Tibial nerve (tissue), 4 donors: ENCODE measurements at places on chromosomes 3 and 15. TPM values are rescaled to one million over a fixed set of nuclear protein-coding genes. Genes with fewer than 3 reads are reported as not detected.

DNA sequence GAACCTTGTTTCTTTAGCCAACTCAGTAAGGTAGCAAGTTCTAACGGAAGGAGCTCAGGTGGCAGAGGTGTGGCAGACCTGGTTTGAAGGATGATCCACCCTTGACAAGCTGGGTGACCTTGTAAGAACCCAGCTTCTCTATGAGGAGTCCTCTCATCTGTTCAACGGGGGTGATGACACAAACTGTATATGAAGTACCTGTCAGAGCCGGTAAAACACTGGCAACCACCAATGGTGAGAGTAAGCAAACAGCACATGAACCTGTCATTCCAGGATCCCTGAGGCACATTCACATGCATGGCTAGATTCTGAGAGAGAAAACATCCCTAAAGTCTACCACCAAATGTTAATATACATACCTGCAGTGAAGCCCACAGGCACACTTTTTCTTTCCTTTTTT is 2.4 kb downstream of the SCAP start:
- no peaks in the 10 kb centered on the region for H3K36me3 ChIP-seq
- H3K27ac ChIP-seq: no peak overlapping the region
- peaks cover 17% of the 10 kb centered on the region for H3K4me1 ChIP-seq
- no peak overlapping the region for H3K4me3 ChIP-seq
- no peaks in the 10 kb centered on the region for H3K27me3 ChIP-seq

- no peaks in the 10 kb centered on the region for H3K27me3 ChIP-seq
- no peaks in the 10 kb centered on the region for H3K36me3 ChIP-seq
- DNase-seq: no peak
- no peak overlapping the region for H3K4me3 ChIP-seq
Observed at GRCh38 chr3:149621218-149622005, 36.4 kb downstream of the WWTR1 start.

- H3K27ac ChIP-seq: peak overlapping the region; percentile 40
- H3K27me3 ChIP-seq: no peaks in the 10 kb centered on the region
- peaks cover 34% of the 10 kb centered on the region for H3K36me3 ChIP-seq
- no peaks in the 10 kb centered on the region for H3K4me1 ChIP-seq
- no peak overlapping the region for H3K4me3 ChIP-seq
- peak; percentile 27 for DNase-seq
Observed at GRCh38 chr15:72358650-72359171, 17.1 kb downstream of the HEXA start.

DNA sequence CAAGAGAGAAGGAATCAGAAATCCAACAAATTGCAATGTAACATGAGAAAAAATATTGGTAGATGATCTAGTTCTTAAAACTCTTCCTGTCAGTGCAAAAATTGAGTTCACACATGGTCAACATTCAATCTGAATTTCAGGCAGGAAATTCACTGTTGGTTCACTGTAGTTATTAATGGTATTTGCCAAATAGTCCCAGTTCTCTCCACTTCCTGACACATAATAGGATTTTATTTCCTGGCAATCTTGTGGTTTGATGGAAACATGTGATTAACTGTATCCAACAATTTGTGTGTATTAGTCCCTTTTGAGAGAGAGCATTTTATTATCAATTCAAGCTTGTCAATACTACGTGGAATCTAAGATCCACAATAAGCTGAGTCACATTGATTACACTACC is 1103.1 kb downstream of the ROBO2 start:
- no peaks in the 10 kb centered on the region for H3K36me3 ChIP-seq
- H3K4me1 ChIP-seq: no peaks in the 10 kb centered on the region
- no peak overlapping the region for H3K4me3 ChIP-seq
- H3K27ac ChIP-seq: no peak overlapping the region

DNA sequence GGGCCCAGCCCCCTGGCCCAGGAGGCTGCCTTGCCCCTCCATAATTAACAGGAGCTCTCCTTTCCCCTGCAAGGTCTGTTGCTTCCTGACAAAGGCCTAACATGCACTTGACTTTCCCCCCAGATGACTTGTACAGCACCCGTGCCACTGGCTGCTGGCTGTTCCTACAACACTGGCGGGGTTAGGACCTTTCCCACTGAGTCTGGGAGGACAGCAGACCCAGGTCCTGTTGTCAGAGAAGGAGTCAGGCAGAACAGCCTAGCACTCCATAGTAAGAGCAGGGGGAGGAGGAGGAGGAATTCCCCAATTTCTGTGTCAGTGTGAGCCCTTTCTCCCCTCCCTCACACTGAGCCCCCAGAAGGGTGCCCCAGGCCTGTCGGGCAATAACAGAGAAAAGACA is 99.2 kb downstream of the CORO2B start:
- H3K36me3 ChIP-seq: no peaks in the 10 kb centered on the region
- no peak for DNase-seq
- no peaks in the 10 kb centered on the region for H3K27me3 ChIP-seq
- H3K27ac ChIP-seq: no peak overlapping the region
- H3K4me3 ChIP-seq: no peak overlapping the region
- H3K4me1 ChIP-seq: no peaks in the 10 kb centered on the region

- no peaks in the 10 kb centered on the region for H3K4me1 ChIP-seq
- H3K4me3 ChIP-seq: no peak overlapping the region
- no peaks in the 10 kb centered on the region for H3K27me3 ChIP-seq
- no peak overlapping the region for H3K27ac ChIP-seq
- H3K36me3 ChIP-seq: peaks cover 48% of the 10 kb centered on the region
Observed at GRCh38 chr15:55829826-55830225, 86.9 kb upstream of the PRTG start.

GRCh38 chr15:96043591-96044171 is 286.8 kb upstream of the NR2F2 start:
- H3K4me1 ChIP-seq: no peaks in the 10 kb centered on the region
- DNase-seq: no peak
- H3K27me3 ChIP-seq: no peaks in the 10 kb centered on the region
- no peaks in the 10 kb centered on the region for H3K36me3 ChIP-seq

- peak overlapping the region; percentile 38 for H3K27ac ChIP-seq
- H3K4me1 ChIP-seq: no peaks in the 10 kb centered on the region
- H3K27me3 ChIP-seq: no peaks in the 10 kb centered on the region
- peak overlapping the region; percentile 4 for H3K4me3 ChIP-seq
- DNase-seq: no peak
- H3K36me3 ChIP-seq: no peaks in the 10 kb centered on the region
Observed at GRCh38 chr3:116423374-116423773, 21.9 kb downstream of the LSAMP start.

- H3K27me3 ChIP-seq: no peaks in the 10 kb centered on the region
- H3K4me3 ChIP-seq: no peak overlapping the region
- H3K27ac ChIP-seq: peak overlapping the region; percentile 42
- H3K4me1 ChIP-seq: no peaks in the 10 kb centered on the region
- no peaks in the 10 kb centered on the region for H3K36me3 ChIP-seq
Observed at GRCh38 chr3:186534113-186534669, 10.0 kb downstream of the CRYGS start.

- H3K27ac ChIP-seq: no peak overlapping the region
- no peaks in the 10 kb centered on the region for H3K27me3 ChIP-seq
- no peak for DNase-seq
- no peaks in the 10 kb centered on the region for H3K36me3 ChIP-seq
Observed at GRCh38 chr3:13301286-13301987, 118.7 kb downstream of the NUP210 start.

GRCh38 chr3:74640211-74640610 is 25.8 kb upstream of the CNTN3 start:
- H3K27me3 ChIP-seq: no peaks in the 10 kb centered on the region
- no peaks in the 10 kb centered on the region for H3K36me3 ChIP-seq
- H3K4me3 ChIP-seq: no peak overlapping the region
- no peaks in the 10 kb centered on the region for H3K4me1 ChIP-seq

DNA sequence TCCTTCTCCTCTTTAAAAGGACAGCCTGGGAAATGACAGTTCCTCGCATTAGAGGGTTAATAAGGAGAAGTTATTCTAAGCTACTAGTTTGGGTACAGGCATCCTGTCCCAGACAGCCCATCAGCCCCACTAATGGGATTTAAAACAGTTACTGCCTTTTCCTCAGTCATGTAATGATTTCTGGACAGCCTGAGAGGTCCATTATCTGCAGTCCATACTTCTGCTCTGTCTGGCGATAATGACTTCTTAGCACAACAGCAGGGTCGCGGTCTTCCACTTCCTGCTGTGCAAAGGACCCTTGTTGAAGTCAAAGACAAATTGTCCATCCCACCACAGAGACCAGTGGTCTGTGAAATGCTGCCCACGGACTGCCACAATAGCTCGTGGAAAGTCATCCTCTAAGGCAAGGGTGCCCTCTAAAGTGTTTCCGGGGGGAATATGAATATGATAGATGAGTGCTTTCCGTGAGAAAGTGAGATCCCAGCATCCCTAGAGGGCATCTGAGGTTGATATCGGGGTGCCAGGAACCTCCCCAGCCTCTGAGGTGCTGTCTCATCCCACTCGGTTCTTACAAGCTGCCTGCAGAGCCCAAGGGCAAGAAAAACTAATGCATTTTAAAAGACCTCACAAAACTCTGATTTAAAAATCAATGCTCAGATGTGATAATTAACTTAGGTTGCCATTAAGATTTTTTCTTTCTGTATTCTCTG is 100.7 kb downstream of the SHOX2 start:
- no peaks in the 10 kb centered on the region for H3K36me3 ChIP-seq
- no peaks in the 10 kb centered on the region for H3K4me1 ChIP-seq
- H3K27me3 ChIP-seq: no peaks in the 10 kb centered on the region
- no peak overlapping the region for H3K27ac ChIP-seq

DNA sequence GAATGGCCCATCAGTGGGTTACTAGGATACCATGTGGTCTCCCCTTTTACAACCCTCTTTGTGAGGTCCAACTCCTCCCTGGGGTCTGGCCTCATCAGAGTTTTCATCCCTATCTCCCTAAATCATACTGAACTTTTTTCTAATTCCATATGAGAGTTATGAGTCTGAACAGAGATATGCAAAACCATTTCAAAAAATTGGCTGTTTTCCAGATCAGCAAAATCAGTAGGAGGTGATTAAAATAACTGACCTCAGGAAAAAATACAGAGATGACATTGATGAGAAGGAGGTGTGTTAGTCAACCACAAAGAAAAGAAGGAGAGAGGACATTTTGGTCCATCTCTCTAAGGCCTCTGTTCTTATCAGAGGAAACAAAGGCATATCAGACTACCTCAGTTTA is 200.8 kb upstream of the CFAP20DC start:
- H3K27ac ChIP-seq: no peak overlapping the region
- H3K36me3 ChIP-seq: no peaks in the 10 kb centered on the region
- H3K27me3 ChIP-seq: no peaks in the 10 kb centered on the region
- no peak for DNase-seq

DNA sequence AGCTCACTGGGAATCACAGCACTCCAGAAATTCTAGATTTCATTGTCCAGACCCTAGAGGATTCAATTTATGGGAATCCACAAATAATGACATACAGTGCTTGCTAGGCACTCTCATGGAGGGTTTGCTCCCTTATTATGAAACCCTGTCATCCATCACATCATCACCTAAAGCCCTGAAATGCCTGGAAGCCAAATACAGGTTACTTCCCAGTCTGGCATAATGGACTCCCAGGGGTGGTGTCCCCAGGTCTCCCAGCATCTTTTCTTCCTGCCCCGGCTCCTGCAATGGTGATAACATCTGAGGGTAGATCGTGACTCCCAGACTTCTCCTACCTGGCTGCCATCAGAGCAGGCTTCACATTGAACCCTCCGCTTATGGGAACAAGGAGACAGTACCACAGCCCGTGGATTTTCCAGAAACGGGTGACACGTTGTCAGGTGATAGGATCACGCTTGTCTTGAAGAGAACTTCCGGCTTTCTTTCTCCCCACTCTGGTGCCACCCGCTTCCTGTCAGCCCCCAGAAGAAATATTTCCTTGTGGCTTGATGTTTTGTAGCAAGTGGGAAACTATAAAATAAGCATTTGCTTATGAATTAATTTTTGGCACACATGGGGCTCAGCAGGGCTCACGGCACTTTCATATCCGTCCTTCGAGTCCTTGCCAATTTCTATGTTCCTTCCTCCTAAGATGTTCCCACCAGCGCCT is 238.7 kb upstream of the BHLHE40 start:
- DNase-seq: no peak
- H3K4me3 ChIP-seq: no peak overlapping the region
- H3K4me1 ChIP-seq: no peaks in the 10 kb centered on the region
- peak overlapping the region; percentile 85 for H3K27ac ChIP-seq

- H3K27ac ChIP-seq: peak overlapping the region; percentile 78
- no peak for DNase-seq
- H3K27me3 ChIP-seq: no peaks in the 10 kb centered on the region
- H3K4me3 ChIP-seq: no peak overlapping the region
- H3K36me3 ChIP-seq: no peaks in the 10 kb centered on the region
Observed at GRCh38 chr3:57151021-57151449, 14.1 kb downstream of the IL17RD start.

DNA sequence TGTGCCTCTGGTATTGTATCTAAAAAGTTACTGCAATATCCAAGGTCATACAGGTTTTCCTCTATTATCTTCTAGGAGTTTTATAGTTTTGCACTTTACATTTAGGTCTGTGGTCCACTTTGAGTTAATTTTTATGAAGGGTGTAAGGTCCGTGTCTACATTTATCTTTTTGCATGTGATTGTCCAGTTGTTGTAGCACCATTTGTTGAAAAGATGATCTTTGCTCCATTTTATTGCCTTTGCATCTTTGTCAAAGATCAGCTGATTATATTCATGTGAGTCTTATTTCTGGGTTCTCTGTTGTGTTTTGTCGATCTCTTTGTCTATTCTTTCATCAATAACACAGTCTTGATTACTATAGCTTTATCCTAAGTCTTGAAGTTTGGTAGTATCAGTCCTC is 6.7 kb downstream of the CHRNA7 start:
- H3K27ac ChIP-seq: no peak overlapping the region
- H3K4me1 ChIP-seq: no peaks in the 10 kb centered on the region
- no peaks in the 10 kb centered on the region for H3K27me3 ChIP-seq
- no peaks in the 10 kb centered on the region for H3K36me3 ChIP-seq

BNC1 gene
- not detected for total RNA-seq

EPHB3 gene
- total RNA-seq: 13.8 TPM

NEK10 gene
- 1.3 TPM for total RNA-seq

CELSR3 gene
- 1.5 TPM for total RNA-seq

PPP1R14D gene
- total RNA-seq: not detected

FBXO40 gene
- not detected for total RNA-seq

KBTBD8 gene
- 0.20 TPM for total RNA-seq

CCK gene
- not detected for total RNA-seq

CCR8 gene
- total RNA-seq: not detected

LPP gene
- 183 TPM for total RNA-seq

ZNF501 gene
- 8.3 TPM for total RNA-seq
